ENCODE measurements at places on chromosomes 7 and 10.
A peak's percentile ranks its signal among the peaks of the same experiment; 100 is the strongest.

DNA sequence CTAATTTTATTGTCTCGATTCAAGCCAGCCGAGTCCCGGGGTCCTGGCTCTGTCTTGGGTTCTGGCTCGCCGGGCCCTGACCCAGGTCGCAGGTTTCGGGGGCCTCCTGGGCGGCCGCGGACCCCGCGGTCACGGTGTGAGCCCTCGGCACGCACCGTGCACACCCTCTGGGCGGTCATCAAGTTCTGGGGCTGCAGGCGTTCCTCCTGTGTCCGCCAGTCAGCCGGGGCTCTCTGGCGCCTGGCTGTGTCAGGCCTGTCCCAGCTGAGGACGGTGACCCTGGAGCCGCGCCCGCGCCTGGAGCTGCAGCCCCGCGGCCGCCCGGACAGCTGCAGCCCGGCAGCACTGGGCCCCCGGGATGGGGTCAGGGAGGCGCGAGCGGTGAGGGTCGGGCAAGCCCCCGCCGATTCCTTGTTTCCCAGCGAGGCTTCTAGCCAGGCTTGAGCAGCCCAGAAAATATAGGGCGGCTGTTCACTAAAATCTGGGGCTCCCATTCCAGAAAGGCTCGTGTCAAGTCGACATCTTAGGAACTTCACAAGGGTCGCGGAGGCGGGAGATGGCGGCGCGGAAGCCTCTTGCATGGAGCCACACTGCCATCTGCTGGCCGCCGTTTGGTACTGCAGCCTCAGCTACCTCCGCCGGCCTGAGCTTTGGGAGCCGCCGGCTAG lies 4.2 kb upstream of the HOXA7 start:
- DNase-seq: peak; percentile 88

DNA sequence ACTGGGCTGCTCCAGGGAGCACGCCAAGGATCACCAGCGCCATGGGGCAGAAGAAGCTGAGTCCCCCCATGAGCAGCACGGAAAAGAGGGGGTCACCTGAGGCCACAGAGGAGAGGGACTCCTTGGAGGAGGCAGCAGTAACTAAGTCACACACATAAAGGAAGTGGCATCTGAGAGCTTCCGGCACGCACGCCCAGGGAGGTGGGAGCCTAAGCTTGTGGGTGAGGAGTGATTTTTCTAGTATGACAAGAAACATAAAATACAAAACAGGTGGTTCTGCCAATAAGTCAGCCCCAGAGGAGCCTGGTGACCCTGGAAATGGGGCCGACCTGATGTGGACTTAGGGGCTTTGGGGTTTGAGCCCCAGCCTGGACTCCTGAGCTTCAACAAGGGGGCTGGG lies 60.8 kb downstream of the CARD11 start:
- DNase-seq: no peak

DNA sequence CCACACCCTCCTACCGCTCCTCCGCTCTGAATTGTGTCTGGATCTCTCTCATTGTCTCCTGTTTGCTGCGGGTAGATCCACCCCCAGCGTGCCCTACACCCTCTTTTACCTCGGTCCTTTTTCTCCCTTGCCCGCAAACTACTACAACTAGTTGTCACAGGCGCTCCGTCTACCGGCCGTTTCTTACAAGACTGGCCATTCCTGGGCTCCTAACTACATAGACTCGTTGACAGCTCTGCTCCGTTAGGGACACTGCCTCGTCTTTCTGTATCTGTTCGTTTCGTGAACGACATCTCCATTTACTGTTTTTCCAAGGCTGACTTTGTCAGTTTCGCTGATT lies 786 bp downstream of the TAF3 start:
- DNase-seq: peak; percentile 23

DNA sequence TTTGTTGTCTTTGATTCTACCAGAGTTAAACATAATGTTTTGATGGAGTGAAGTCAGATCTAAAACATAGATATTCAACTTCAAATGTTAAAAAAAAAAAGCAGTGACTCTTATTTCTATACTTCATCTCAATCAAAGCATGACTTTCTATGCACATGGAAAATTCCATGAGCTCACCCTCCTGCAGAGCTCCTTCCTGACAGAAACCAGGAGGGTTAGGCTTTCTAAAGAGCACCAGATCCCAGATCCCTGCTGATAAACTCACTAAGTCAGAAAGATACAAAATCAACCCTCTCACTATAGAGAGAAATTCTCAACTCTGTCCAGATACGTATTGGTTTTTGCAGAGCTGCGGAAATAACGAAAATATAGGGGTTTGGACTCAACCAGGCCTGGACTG lies 122.6 kb downstream of the FAM107B start:
- no peak for DNase-seq

DNA sequence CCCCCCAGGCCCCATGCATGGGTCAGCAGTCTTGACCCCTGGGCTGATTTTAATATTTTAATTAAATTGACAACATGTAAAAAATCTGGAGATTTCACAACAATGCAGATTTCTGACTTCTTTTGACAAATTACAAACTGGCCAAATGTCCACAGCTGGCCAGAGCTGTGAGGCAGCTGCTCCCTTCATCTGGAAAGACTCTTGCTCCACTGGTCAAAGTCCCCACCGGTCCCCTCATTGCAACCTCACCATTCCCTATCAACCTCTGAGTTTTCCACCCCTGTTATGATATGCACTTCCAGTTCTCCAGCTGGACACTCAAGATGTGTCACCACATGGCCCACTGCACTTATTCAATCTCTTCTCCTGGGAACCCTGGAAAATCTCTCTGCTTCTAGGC lies 266.2 kb downstream of the KCNMA1 start:
- DNase-seq: no peak

GRCh38 chr7:134420424-134421125 lies 38.3 kb downstream of the AKR1B1 start:
- no peak for DNase-seq

DNA sequence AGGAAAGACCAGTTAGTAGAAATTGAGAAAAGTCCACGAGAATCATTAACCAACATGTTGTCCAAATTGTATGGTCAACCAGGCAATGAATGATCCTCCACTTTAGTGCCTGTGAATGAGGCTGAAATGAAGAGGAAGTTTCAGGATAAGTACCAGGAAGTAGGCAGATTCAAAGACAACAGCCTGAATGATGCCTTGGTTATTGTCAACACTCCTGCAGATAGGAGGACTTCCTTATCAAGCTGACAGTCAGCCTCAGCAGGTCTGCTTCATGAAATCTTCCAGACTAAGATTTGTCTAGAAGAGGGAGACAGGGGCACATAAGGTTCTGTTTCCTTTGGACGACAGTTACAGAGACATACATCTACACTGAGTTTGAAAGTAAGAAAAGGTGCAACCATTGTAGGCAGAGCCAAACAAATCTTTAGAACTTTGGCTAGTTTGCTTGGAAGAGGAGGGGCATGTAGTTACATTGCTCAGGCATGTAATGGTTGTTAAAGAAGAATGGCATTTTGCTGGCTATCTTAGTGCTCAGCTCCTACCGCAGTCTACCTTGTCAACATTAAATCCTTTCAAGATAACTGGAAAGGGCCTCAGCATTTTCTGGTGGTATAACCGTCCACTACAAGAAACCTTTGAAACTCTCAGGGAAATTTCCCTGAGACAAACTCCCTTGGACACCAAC lies 81.4 kb downstream of the ABI1 start:
- DNase-seq: no peak
